ENCODE measurements at places on chromosomes 2 and 18.

DNA sequence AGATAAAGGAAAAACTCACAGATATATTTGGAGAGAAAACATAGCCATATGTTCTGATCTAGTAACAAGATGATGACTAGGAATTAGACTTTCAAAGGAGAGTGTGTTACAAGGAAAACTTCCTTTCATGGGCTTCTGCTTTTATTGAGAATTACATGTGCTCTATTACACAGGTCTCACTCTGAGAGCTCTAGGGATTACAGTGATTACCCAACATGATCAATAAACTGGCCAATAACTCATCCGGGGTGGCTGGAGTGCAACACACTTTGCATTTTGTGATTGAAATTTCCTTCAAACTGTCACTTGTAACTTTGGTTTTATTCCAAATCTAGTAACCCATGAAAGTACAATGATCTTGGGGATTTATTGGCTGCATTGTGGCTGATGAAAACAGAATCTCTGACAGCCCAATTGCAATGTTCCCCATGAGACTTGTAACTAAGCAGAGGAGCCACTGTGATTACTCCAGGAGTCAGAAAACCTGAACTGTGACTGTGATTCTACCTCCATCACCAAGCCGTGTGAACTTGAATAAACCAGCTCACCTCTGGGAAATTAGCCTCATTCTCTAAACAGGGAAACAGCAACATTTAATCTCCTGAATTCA, 40.2 kb upstream of the LRRC30 start:
- no peak for DNase-seq

- DNase-seq: no peak
Observed at GRCh38 chr2:202762556-202762955, 109.0 kb downstream of the ICA1L start.

GRCh38 chr18:42936289-42936688, 179.2 kb downstream of the RIT2 start:
- no peak for DNase-seq

- DNase-seq: no peak
Observed at GRCh38 chr2:43001055-43001378, 208.6 kb upstream of the HAAO start.

DNA sequence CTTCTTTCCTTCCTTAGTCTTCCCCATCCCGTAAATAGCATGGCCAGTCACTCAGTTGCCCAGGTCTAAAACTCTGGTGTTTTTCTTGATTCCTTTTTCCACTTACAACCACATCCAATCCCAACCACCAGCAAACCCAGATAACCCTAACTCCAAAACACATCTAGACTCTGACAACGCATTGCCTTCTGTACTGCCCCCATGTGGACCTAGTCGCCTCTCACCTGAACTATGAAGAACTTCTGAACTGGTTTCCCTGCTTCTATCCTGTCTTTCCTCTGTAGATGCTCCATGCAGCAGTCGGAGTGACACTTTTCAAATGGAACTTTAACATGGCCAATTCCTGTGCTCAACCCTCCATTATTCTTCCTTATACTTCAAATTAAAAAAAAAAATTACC, 26.5 kb downstream of the ST6GAL2 start:
- no peak for DNase-seq

GRCh38 chr2:179191110-179191509, 73.5 kb downstream of the SESTD1 start:
- no peak for DNase-seq

DNA sequence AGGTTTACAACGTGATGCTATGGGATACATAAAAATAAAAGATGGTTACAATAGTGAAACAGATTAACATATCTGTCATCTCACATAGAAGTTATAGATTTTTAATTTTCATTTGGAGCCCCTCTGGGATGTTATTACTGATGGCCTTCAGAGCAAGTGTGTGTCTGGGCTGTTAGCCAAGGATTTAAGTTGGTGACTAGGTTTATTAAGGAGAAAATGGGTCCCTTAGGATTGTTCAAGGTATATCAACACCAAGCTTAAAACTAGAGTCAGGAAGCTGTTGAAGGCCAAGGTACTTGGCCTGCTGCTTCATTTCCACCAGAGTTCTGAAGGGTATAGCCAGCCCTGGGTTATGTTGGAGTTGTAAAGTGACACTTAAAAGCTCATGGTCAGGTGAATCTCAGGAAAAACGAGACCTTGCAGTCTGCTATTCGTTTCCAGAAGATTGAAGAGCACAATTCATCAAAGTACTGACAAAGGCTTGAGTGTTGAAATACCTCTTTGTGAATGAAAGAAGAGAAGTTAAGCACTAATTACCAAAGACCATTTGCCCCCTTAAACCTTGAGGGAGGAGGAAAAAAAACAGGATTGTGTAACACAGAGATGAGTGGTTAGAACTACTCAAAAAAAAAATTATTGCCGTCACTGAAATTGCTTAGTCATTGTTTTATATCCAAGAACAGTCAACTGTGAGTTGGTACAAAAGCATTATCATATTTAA, 48.4 kb downstream of the MAP2 start:
- DNase-seq: no peak

DNA sequence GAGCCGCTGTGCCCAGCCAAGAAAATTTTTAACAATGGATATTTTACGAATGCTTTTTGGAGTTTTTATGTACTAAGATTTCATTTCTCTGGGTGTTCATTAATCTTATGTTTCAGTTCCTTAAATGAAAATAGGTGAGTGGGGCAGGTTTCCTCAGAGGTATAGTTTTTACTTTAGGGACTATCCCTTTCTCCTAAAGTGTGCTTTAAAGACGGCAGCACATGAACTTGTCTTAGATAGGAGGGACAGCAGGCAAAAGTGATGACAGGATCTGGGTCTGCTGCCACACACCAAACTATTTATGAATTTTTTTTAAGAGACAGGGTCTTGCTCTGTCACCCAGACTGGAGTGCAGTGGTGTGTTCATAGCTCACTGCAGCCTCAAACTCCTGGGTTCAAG, 8.0 kb upstream of the REL start:
- DNase-seq: no peak

- peak; percentile 89 for DNase-seq
Observed at GRCh38 chr2:1744446-1745170, at the start of gene PXDN. Gene PXDN, minus strand, starts transcription at chr2:1744515. Its CDS starts 60 bp downstream, at chr2:1744455.

DNA sequence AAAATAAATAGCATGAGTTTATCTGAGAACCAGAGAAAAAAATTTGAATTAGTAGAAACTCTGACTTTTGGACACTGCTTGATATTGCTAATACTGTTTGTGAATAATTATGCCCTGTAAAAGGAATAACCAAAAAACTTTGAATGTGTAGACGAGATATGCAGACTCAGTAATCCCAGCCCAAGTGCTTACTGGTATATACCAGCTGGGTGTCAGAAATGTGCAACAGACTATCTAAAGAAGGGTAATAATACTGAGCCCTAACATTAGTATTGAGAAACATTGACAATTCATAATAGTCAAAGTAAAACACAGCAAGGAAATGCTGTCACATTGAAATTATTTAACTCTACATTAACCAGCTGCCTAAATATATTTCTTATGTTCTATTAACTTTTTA, 60.5 kb upstream of the ZC3H15 start:
- no peak for DNase-seq

- no peak for DNase-seq
Observed at GRCh38 chr2:48946449-48947048, 191.0 kb upstream of the LHCGR start.

DNA sequence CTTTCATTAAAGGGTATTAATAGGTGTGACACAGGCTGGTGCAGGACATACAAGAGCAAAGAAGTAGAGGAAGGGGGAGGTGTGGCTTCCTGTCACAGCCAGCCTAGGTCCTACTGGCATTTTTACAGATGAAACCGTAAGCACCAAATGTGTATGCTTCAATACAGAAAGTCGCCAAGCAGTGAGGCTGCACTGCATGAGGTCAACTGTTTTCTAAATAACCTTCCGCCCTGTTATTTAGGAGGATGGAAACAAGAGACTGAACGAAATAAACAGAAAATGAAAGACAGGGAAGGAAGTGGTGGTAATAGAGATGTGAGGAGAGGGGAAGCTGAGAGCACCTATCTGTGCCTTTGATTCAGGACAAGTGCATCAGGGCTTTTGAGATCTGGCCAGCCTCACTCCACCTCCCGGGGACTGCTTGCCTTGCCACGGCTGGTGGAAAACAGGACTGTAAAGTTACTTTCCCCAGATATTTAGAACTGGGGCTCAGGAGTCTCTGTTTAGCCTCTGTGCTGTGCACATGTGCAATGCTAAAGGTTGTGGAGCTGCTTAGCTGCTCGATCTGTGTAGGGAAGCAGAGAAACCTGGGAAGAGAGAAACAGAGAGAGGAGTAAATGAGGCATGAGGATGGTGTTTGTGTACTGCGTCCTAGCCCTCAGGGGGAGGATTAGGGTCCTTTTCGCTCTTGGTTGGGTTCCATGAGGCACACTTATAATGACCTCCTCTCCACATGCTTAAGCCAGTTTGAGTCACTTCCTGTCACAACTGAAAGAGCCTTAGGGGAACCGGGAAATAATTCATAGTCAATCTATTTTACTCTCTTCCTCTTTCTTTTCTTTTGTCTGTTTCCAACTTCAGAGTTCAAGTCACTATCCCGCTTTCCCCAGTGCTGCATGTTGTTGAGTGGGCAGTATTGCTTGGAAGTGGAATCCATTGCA, 62.3 kb upstream of the BOD1L2 start:
- DNase-seq: no peak

- no peak for DNase-seq
Observed at GRCh38 chr18:74733598-74733997, 135.9 kb downstream of the ZNF407 start.

DNA sequence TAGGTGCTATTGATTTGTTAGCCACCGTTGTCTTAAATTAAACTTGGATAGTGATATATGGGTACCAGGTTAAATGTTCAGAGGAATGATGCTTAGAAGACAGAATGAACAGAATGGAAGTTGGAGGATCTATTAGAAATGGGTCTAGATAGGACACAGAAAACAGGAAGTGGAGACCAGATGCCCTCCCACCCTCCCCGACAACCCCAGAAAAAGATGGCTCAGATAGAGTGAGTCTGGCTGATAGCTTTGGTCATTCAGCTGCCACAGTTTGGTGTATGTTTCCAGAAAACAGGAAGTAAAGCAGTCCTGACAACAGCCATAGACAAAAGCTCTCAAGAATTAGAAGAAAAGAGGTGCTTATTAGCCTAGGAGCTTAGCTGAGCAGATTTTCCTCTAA, 71.5 kb upstream of the DSG1 start:
- DNase-seq: no peak

DNA sequence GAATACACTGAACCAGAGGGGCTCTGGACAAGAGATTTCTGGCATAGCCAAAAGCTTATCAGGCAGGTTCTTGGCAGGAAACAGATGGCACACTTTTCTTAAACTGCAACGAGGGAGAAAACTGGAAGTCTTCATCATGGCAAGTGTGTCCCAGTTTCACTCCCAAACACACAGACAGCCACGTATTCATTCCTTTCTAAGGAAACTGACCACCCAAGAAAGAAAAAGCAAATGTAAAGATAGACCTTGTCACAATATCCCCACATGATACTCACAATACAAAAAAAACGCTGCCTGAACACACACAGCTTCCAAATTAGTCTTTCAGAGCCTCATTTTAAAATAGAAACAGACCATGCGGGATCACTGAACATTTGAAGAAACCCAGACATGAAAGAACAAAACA, 40.6 kb upstream of the RTTN start:
- no peak for DNase-seq

GRCh38 chr18:62018034-62018758, 125.4 kb upstream of the RNF152 start:
- no peak for DNase-seq

GRCh38 chr2:192700934-192701333, 506.2 kb upstream of the TMEFF2 start:
- no peak for DNase-seq

DNA sequence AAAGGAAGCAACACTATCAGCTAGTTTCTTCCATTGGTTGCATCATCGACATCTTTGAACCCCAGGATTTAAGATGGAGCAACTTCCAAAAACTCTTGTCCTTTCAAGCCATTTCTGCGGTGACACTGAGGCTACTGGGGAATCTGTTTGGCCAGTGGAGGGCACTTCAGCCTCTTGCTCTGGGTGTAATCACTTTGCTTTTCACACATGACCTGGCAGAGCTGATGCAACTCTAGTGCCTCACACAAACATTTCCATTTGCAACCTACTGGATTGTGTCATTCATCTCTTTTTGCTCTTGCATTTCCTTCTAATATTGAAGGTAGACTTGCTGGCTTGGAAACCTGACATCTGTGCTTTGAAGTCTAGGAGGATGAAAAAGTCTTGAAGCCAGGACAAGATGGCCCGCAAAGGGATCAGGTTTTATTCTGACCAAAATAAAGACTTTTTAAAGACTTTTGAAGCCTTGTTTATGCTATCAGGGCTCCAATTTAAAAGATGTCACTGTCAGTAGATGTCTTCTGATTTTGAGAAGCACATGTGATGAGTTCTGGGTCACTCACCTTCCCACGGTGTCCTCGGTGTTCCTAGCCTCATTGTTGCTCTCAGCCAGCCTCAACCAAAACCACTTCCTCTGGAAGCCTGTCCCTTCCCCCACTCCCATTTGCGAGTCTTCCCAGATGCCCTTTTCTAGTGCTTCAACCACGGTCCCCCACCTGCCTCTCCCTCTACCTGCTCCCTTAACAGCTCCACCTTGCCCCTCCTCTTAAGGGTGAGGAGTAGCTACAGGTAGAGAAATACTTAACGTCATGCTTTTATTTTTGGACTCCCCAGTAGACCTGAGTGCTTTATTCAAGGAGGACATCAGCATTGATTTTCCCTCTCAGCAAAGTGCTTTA, 69.7 kb upstream of the KCNE4 start:
- peak; percentile 70 for DNase-seq

DNA sequence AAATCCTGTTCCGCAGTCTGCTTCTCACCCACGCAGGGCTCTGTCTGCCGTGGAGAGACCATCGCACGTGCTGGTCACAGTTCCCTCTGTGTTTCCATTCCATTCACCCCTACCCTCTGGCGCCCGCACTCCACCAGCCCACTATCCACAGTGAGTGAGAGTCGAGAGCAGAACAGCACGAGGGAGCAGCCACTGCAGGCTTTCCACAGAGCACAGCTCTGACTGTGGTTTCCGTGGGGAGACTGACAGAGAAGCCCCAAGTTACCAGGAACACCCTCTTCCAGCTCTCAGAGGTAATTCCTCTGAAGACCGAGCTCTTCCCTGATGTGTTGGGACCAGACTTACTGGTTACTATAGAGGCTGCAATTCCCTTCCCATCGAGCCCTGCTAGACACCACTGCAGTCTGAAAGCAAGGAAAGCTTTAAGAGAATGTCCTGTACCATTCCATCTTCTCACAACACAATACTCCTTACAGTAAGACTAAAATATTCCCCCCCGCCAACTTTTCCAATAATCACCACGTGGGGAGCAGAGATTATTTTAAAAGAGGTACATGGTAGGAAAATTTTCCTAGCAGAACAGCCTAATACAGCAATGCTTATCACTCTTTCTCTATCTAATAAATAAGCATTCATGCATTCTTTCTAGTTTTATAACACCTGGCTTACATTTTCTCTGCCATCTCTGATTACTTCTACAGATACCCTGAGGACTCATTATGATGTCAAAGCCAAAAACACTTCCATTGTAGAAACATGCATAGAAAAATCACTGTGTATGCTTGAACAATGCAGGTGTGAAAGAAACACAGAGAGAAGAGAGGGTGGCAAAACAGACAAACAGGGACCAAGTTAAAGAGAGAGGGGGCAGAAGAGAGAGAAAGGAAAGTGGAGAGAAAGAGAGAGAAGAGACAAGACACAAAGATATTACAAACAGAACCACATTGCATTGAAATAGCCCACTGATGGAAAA, 4.7 kb downstream of the MYT1L start:
- no peak for DNase-seq

- DNase-seq: no peak
Observed at GRCh38 chr2:149184991-149185390, 145.4 kb upstream of the LYPD6 start.

- no peak for DNase-seq
Observed at GRCh38 chr2:86142436-86143257, 36.6 kb downstream of the PTCD3 start.
